Putamen (tissue), 1 donor: ENCODE measurements at places on chromosomes 13 and 19.

- no peak for DNase-seq
These were observed 70.6 kb downstream of the STK24 start for GRCh38 chr13:98506322-98506721.

GRCh38 chr13:39455521-39456175 is 147.3 kb downstream of the LHFPL6 start:
- DNase-seq = no peak

DNA sequence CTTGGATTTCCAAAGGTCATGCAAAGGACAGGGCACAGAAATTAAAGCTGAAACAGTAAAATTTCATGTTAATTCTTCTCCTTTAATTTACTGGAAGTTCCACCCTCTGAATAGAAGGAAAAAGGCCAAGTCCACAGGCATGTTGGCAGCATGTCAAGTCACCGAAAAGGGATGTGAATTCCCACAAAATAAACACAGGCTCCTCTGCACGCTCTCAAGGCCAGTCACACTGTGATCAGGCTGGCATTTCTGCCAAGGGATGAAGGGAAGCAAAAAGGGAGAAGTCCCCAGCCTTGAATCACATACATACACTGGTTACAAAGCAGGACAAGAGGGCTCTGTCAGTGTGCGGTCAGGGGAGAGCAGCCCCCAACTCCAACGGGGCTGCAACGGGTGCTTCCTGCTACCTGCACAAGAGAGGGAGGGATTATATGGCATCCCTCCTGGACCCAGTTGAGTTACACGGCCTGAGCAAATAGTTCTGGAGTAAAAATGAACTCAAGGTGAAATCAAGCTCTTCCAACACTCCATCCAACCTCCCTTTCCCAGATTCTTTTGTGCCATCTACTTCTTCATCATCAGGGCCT is 6.9 kb downstream of the DCLK1 start:
- DNase-seq = no peak

GRCh38 chr19:49741210-49741844 is 21.8 kb downstream of the TSKS start:
- no peak for DNase-seq

- DNase-seq = peak; percentile 37
These were observed 1.2 kb downstream of the KPNA3 start for GRCh38 chr13:49791315-49791710.

DNA sequence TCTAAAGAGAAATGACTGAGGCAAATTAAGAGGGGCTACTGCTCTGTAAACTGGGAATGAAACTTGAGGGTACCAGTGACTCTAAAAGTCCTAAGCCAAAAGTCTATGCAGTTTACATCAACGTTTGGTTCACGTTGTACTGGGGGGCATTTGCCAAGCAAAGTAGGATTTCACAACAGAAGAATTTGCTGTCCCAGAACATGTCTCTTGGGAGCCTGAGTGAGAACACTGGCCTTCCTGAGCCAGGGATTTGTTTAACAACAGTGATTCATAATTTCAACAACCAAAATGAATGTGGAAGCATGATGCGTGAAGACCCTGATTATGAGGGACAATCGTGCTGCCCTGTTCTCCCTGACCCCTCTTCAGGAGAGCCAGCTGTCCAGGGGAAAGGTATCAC is 178.0 kb downstream of the OXGR1 start:
- DNase-seq = no peak

GRCh38 chr19:3346677-3347353 is 19.6 kb upstream of the NFIC start:
- DNase-seq = peak; percentile 80

DNA sequence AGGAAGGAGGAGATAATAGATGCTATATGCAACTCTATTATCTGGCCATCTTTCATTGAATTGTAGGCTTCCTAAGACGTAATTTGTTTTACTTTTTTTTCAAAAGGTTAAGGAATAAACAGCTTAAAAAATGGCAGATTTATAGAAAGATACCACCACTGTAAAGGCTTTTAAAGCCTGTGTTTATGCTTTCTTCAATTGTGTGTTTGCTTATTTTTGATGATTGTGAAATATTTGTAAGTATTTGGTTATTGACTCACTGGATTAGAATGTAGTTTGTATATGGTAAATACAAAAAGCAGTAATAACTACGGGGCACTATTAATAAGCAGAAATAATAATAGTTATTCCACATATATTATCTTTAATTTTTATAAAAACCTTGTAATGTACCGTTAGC is 437.9 kb downstream of the KLF5 start:
- DNase-seq = no peak

GRCh38 chr19:32362318-32362691 is 16.9 kb downstream of the ZNF507 start:
- DNase-seq = no peak

- DNase-seq = no peak
These were observed 16.7 kb downstream of the KLF5 start for GRCh38 chr13:73075546-73075945.

- no peak for DNase-seq
These were observed 1556.2 kb downstream of the SLITRK5 start for GRCh38 chr13:89227356-89227755.

DNA sequence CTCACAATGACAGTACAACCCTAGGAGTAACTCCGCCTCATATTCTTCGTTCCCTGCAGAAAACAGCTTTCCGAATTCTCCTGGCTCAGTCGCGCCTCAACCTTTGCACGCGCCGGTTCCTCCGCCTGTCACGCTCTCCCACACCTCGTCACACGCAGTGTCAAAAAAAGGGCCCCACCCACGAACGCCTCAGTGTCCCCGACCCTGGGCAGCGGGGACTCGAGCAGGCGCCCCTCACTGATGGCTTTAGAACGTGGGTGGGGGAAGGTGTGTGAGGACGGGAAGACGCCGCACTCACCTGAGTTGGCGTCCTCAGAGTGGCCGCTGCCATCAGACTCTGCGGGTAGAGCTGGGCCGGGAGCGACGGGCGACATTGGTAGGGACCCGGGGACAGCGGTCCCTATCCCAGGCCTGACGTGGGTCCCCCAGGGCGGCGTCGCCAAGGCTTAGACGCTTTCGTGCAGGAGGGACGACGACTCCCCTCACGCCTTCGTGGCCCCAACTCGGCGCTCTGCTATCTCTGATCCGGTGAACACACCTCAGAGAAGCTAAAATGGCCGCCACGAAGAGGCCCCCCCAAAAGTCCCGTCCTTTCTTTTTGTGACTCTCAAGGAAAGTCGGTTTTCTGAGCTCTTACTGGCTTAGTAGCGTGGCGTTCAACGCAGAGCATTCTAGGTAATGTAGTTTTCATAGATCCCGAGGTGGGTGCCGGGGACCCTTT is at the start of gene ZNF154:
TSS of gene ZNF154 (minus strand) at position 564 of the 721 bp plus-strand sequence. CDS start at position 331, 233 bp downstream.
- DNase-seq = peak; percentile 78

- no peak for DNase-seq
These were observed 1210.1 kb downstream of the DIAPH3 start for GRCh38 chr13:58953638-58954037.
